HCEC 1CT (cell line): ENCODE measurements at places on chromosomes 4 and X.

DNA sequence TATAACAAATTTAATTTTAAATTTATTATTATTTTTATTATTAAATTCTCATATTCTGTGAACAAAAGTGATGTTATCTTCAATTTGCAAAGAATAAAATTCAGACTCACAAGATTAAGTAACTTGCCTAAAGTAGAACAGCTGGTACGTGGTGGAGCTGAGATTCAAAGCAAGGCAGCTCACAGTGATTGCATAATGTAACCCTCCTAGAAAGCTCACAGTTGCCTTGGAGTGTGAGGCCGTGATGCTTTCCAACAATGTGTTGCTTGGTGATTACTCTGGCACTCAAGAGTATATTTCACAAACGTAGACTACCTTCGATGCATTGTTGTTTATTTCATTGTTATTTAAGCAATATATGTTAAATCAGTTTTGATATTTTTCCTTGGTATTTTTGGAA lies 1039.2 kb upstream of the PABPC4L start:
- DNase-seq = peak; percentile 22

DNA sequence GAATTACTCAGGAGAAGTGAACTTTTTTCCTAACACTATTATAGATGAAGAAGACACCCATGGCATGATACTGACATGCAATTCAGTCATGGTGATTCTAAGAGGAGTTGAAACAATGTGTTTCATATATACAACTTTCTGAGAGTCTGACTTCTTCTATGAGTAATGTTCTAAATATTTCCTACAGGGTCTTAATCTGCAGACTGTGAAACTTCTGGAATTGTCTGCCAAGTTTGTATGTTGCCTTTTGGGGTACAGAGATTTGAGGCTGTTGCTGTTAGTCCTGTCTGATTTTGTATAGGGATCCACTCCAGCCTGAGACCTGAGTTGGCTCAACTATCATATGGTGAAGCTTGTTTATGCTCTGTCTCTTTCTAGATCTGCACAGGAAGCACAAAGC lies 160.6 kb upstream of the GATB start:
- DNase-seq = peak; percentile 61

- DNase-seq = no peak
Measured at GRCh38 chr4:3240936-3241522, 7.9 kb upstream of the MSANTD1 start.

DNA sequence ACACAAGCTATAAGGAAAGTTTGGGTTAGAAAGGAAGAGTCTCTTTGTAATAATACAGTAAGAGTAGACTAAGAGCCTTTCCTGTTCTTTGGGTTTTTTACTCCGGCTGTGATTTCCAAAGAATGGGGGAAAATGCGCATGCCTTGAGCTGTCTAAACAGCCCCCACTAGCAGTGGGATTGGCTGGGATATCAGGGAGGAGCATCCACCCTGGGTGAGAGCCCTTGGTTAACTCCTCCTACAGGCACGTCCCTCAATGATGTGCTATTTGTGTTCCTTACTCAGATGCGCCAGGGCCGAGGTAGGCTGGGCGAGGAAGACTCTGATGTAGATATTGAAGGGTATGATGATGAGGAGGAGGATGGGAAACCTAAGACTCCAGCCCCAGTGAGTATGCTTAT lies 74.0 kb upstream of the OGT start:
- DNase-seq = no peak

DNA sequence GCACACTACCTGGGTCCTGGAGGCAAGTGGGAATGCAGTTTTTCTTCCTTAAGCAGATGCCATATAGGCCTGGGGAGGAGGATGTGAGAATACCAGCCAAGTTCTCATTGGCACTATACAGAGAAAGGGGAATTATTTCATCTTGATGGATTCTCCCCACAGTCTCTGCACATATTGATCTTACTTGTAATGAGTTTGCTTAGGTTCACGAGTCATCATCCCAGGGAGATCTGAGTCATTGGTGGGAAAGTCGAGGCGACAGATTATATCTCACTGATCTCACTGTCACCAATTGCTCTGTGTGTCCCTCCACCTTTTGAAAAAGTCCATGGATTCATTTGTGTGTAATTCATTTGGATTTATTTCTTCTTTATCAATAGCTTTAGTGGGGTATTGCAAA lies 156.8 kb downstream of the AR start:
- peak; percentile 34 for DNase-seq
